Activated naive CD8-positive, alpha-beta T cell treated with anti-CD3 and anti-CD28 coated beads for 36 hours (primary cell): ENCODE measurements at places on chromosomes 7 and 10.

DNA sequence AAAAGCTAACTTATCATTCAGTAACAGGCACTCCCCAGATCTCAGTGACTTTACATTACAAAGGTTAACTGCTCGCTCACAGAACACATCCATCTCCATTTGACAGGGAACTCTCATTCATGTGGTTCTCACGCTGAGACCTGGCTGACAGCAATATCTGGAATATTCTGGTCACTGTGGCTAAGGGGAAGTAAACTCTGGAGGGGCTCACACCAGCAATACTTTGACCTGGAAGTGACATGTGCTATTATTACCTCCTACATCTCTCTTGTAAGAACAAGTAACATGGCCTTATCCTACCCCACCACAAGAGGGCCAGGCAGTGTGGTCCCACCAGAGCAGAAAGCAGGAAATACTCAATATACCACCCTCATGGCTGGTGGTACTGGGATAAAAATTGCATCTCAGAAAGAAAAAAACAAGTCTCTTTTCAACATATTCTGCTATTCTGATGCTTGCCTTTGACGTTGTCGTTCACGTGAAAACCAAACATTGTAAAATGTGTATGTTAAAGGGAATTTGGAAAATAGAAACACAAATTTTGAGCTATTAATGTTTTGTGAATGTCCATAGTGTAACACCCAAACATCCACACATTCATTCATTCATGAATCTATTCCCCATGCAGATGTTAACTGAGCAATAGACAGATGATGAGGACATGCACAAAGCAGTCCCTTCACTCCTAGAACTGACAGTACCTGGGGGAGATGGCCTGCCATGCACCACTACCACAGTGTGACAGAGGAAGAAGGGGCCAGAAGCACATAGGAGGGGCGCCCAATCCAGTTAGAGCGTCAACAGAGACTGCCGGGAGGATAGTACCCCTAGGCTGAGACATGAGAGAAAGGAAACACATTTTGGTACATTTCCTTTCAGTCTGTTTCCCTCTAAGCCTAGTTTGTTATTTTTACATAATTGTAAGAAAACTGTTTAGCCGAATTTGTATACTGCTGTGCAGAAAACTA is 166.0 kb upstream of the SP4 start:
- DNase-seq: peak; percentile 51

DNA sequence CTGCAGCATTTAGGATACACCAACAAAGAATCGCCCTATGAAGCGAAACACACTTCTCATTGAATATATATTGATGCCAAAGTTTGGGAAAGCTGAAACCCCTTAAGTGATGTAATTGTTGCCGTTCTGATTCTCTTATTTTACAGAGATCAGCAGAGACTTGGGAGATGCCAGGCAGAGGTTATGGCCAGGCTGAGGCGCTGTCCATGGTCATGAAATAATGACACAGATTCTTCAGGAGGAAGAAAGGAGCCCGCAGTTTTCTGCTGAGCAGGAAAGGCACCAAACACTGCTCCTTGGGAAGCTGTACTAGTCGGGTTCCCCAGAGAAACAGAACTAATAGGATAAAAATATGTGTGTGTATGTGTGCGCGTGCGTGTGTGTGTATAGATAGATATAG is 566.0 kb downstream of the CALN1 start:
- DNase-seq: no peak

DNA sequence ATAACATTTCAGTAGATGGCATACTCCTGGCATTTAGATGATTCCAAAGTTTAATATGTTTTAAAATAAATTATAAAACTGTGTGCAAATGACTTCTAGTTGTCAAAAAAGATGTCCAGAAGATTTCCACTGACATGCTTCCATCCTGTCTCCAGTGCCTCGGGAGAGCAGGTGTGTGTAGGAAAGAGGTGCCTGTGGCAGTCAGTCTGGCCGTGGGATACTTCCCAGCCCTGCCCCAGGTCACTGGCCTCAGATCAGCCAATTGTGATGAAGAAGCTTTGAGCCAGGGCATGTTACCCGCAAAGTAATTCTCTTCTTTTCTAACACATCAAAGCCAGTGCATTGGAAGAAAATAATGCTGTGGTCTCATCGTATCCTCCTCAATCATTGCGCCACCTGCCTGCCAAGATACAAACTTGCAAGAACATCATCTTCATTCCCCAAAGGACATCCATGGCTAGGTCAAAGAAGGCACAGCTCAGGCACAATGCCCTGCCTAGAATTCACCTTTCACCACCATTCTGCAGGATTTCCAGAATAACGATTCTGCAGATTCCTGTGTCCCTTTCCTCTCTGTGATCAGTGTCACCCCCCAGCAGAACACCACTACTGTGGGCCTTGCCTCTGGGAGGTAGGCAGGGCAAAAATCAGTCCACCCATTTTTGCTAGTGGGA is 6.3 kb upstream of the KCNMA1 start:
- no peak for DNase-seq

- no peak for DNase-seq
Measured at GRCh38 chr7:15620491-15621185, 58.8 kb upstream of the AGMO start.

- DNase-seq: peak; percentile 81
Measured at GRCh38 chr10:30751678-30752331, 122.3 kb upstream of the LYZL2 start.

DNA sequence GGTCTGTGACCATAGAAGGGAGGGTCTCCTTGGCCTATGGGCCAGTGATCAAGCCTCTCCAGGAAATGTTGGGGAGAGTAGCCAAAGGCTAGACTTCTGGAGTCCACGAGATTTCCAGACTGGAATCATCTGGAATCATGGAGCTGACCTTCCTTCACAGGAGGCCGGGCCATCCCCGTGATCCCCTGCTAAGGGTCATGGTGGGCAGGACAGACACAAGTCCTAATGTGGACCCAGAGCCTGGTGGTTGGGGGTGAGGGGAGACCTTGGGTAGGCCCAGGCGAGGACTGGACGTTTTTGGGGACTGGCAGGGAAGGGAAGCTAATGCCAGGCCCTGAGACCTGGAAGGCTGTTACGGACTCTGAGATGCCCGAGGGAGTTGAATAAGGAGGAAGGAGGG is 9.8 kb upstream of the GRID1 start:
- DNase-seq: no peak
